ENCODE measurements at places on chromosomes 3 and 15.
A peak's percentile ranks its signal among the peaks of the same experiment; 100 is the strongest.

DNA sequence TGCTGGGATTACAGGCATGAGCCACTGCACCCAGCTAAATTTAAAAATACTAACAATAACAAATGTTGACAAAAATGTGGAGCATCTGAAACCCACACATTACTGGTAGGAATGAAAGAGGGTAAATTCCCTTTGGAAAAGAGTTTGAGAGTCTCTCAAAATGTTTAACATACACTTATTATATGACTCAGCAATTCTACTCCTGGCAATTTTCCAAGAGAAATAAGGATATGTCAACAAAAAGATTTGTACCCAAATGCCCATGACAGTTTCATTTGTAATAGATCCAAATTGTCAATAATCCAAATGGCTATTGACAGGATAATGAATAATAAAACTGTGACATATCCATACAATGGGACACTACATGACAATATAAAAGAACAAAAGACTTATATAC is 9.0 kb downstream of the HCLS1 start:
- no peak for DNase-seq

- peak; percentile 62 for DNase-seq
These were observed 230.4 kb downstream of the ADAMTS17 start for GRCh38 chr15:100111125-100112060.

DNA sequence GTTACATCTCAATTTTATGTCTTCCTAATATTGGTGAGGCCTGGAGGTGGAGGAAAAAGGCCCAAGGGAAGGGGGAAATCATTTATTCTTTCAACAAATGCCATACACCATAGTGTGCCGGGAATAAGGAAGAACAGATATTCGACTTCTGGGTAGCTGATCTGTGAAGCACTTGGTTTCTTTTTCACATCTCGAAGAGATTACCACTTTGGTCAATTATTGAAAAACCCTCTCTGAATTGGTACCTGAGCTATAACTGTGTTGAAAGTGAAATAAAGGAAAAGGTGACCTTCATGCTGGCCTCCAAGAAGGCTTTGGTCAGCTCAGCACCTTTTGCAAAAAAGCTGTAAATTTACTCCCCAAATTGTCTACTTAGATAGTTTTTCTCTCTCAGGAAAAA is 14.2 kb upstream of the MB21D2 start:
- no peak for DNase-seq

DNA sequence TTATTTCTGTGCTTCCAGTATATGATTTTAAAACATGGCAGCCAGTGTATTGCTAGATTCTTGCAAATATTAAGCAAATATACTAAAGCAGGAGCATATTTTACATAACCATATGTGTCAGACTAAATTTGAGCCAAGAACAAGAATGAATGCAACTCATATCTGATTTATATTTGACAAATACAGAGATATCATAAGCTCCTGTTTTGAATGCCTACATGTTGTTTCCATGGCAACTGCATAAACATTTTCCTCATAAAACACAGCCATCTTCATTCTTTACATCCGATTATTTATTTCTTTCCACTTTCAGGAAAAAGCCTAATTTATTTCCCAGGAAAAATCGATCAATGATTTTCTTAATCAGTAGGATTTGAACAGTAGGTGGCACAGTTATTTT is 172.2 kb upstream of the TSPAN3 start:
- no peak for DNase-seq

DNA sequence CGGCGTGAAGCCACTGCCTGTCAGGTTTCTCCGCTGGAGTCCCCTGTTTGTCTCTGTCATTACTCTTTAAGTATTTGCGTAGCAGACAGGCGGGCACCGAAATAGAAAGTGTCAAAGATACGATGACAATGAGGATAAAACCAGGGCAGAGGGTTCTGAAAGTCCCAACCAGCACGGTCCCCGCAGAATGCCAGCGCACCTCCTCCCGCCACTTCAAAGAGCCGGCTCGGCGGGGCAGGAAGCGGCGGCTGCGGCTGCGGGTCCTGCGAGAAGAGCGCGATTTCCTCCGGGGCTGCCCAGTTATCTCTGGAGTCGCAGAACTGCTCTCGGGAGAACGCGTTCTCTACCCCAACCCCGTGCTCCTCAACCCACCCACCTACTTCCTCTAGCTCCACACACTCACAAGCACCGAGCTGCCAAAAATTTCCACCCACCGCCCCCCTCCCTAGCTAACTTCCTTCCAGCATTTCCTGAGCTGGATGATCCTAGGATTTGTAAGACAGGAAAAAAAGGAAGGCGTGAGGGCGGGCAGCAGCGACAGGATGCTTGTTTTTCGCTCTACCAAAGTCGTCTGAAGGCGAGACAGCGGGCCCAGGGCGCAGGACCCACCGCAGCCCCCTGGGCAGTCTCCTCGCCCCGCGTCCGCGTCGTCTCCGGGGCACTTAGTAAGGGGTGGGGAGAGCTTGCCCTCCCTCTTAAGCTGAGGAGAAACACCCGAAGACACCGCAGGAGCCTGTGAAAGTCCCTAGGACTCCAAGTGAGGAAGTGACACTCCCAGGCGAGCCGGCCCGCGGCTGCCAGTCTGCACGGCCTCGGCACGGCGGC is at the start of gene ARHGAP31:
Gene ARHGAP31 (plus strand): TSS at position 513 of the 825 bp plus-strand sequence. CDS start 522 bp downstream, outside the sequence.
- peak; percentile 93 for DNase-seq

GRCh38 chr3:129081503-129081902 is 20.9 kb downstream of the GP9 start:
- no peak for DNase-seq

- DNase-seq, result no peak
These were observed 52.1 kb upstream of the TLE3 start for GRCh38 chr15:70149667-70150404.

- no peak for DNase-seq
These were observed 453.8 kb downstream of the RAP2B start for GRCh38 chr3:153615863-153616262.

DNA sequence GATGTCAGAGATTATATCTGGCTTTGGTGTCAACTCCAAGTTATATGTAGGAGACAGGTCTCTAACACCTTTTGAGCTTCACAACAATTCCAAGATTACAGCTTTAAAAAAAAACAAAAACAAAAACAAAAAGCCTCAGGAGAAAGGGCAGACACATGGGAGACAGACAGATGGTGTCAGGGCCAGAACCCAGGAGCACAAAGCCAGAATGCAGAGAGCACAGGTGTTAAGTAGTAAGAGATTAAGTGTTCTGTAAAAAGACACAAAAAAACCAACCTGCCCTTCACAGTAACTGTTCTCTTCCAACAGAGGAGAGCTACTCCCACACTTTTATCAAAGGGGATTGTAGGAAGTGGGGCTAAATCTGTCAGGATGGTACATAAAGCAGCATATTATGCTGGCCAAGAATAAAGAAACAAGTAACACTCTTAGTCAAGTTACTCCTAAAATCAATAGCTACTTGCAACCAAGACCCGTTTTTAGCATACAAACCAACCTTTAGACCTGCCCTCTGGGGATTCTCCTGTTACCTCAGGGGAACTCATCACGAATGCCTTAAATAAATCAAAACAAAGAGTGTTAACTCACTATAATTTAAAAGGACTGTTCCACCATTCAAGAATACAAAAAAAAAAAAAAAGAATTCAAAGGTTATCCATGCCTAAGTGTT is 5.9 kb downstream of the CPEB1 start:
- DNase-seq, result no peak

GRCh38 chr3:71903112-71903495 is 118.2 kb upstream of the PROK2 start:
- DNase-seq, result no peak

GRCh38 chr3:39718674-39719595 is 90.5 kb upstream of the MYRIP start:
- no peak for DNase-seq

DNA sequence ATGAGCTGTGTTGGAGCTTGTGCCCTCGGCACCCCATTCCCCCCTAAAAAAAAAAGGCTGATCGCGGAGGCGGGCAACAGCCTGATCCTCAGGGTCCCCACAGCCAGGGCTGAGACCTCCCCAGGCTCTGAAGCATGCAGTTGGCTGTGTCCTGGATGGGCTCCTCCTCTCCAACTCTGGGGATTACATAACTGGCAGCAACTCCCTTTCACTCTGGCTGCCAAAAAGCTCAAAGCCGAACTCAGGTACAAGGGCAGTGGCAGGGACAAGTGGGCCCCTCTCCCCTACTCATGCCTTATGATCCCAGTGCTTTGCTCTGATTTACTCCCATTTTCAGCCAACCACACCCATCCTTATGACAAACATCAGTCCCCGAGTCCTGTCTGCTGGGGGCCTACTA is 18.3 kb downstream of the TPRA1 start:
- DNase-seq, result no peak

GRCh38 chr15:101554115-101554915 is 64.8 kb upstream of the PCSK6 start:
- no peak for DNase-seq

GRCh38 chr3:106305882-106306435 is 437.1 kb upstream of the CBLB start:
- no peak for DNase-seq
